ENCODE measurements at places on chromosomes 6 and 20.

DNA sequence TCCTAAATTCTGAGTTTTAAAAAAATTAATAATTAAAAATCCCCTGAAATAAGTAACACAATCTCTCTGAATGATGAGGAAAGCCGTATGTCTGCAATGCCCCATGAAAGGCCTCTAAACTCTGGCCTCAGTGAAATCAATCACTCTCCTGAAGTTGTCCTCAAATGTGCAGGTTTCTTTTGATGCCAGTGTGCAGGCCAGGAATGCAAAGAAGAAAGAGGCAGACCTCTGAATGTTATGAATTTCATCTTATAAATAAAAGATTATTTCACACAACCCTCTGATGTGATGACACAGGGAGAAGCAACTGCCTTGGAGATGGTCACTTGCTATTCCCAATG, 121.8 kb downstream of the TBXT start:
- DNase-seq = no peak

- DNase-seq = no peak
Observed at GRCh38 chr6:154938221-154938580, 56.9 kb upstream of the TIAM2 start.

DNA sequence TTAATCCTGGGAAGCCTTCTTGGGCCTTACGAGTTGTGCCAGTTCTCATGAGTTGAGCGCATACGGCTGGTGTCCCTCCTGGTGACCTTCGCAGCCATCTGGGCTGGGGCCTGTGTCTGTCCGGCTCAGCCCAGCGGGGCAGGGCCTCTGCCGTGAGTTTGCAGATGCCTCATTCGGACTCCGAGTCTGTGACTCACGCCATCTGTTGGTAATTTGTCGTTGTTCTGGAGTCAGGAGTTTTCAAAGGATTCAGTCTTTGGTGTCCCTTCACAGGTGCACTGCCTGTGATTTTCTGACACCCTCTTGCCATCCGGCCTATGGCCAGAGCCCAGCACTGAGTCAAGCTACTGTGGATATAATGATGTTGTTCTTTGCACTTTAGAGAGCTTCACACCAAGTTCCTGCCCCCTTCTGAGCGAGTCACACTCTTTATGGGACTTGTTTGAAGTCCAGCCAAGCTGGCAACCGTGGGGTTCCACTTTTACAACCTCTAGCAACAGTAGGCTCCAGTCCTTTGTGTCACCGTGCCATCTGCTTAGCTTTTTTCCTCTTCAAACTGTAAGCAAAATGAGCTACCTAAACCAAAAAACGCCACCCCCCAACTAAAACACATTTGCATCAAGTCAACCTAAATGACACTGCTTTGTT, 175.6 kb downstream of the AIG1 start:
- DNase-seq = peak; percentile 92

DNA sequence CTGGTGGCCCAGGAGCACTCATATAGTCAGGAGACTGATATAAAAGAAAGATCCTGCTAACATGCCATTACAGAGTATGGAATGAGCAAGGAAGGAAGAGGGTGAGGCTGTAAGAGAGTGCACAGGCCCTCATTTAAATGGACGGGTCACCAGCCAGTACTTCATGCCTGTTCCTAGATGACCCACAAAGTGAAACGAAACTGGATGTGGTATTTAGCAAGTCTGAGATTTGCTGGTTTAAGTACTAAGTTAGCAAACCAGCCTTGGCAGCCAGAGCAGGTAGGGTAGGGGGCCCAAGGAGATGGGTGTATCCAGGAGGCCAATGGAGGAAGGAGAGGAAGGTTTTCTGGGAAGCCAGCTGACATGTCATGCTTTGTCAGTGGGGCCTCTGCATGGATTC, 15.9 kb downstream of the NT5E start:
- DNase-seq = no peak

GRCh38 chr20:51554538-51555165, 12.1 kb upstream of the NFATC2 start:
- DNase-seq = no peak

GRCh38 chr6:128557081-128557480, 36.7 kb upstream of the PTPRK start:
- DNase-seq = no peak

DNA sequence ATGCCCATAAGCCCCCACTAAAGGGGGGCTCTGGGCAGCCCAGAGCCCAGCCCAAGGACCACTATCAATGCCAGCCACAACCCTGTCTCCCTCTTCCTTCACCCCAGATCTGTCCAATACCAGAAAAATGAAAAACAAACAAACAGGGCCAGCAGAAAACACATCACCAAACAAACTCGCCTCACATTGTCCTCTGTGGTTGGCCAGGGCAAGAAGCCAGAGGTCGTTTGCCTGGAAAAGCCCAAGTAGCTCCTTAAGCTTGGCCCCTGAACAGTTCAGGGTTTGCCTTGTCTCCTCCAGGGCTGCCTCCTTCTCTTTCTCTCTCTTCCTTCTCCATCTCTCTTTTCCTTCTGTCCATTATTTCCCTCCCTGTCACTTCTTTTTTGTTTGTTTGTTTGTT, 10.1 kb upstream of the SCUBE3 start:
- DNase-seq = no peak

GRCh38 chr6:165616116-165616515, 46.9 kb downstream of the PDE10A start:
- no peak for DNase-seq

GRCh38 chr6:24848461-24848860, 49.7 kb upstream of the ARMH2 start:
- DNase-seq = no peak

GRCh38 chr6:168139121-168139520, 60.1 kb upstream of the FRMD1 start:
- DNase-seq = no peak

GRCh38 chr20:36886859-36887751, 11.2 kb downstream of the TLDC2 start:
- DNase-seq = peak; percentile 73

- no peak for DNase-seq
Observed at GRCh38 chr20:9488063-9488462, 26.3 kb upstream of the LAMP5 start.
